Mammary epithelial cell (primary cell): ENCODE measurements at places on chromosomes 11 and 22.

- DNase-seq: no peak
Measured at GRCh38 chr11:96779030-96779429, 389.2 kb downstream of the JRKL start.

DNA sequence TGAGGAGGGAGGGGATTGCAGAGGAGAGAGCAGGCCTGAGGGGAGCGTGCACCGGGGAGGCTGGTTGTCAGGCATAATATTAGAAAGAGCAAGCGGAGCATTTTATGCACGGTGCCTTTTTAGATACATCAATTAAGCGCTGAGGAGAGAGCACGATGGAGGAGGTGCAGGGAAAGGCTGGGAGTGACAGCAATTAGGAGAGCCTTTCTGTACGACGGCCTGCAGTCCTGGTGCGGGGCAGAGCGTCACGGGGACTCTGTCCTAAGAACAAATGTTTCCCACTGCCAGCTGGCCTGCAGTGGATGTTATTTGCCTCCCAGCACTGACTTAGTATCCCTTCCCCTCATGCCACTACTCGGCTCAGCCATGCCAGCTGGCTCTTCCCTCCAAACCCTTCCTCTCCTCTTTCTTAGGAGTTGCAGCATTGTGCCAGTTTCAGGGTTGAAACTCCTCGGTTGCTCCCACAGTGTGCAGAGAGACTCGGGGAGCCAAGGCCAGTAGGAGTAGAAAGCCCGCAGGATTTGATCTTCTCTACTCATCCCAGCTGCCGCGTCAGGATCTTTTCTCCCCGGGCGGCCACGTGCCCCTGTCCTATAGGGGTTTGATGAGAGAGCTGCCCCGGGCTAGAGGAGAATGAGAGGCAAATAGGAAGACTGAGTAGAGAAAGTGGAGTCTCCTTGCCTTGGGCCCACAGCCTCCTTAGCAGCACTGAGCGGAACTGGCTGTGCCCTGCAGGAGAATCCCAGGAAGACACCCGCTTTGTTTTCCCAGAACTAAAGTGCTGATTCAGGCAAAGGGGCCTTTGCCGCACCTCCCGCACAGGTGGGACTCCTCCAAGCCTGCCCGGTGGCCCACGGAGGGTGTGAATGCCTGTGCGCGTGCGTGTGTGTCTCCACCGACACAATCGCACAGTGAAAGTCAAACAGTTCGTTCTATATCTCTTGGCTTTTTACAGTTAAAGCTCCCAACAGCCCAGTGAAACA is 875.3 kb downstream of the NTM start:
- no peak for DNase-seq

GRCh38 chr11:80186692-80187091 is 745.9 kb upstream of the TENM4 start:
- DNase-seq: no peak

GRCh38 chr11:105929084-105929955 is 92.7 kb downstream of the MSANTD4 start:
- DNase-seq: no peak

DNA sequence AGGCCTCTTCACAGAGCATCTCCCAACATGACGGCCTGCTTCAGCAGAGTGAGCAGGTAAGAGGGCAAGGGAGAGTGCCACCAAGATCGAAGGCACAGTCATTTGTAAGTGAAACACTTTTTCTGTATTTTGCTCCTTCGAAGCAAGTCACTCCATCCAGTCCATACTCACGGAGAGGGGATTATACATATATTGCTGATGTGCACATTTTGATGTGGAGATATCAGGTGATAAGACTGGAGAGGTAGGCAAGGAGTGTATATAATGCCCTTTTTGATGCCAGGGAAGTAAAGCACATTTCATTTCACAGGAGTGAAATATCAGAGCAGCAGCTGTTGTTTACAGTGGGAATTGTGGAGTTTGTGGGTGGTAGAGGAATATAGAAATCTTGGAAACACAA is 11.2 kb downstream of the PTS start:
- DNase-seq: no peak

DNA sequence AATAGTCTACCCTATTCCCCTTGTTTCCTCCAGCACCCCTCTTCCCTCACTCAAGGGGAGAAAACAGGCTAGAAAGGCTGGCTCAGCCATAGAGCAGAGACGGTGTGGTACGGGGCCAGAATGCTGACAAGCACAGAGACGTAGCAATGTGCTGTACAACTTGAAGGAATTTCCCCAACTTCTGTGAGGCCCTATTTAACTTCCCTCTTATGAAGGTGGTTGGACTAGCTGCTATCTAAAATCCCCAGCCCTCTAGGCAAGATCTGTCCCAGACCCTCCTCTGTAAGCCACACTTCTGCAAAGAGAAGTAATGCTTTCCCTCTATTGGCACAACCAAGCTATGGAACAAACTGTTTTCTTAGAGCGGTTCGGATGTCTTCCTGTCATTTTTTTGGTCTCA is 37.8 kb downstream of the PLEKHA7 start:
- DNase-seq: no peak

GRCh38 chr11:62245271-62245753 is 3.3 kb downstream of the SCGB1D2 start:
- DNase-seq: peak; percentile 26

DNA sequence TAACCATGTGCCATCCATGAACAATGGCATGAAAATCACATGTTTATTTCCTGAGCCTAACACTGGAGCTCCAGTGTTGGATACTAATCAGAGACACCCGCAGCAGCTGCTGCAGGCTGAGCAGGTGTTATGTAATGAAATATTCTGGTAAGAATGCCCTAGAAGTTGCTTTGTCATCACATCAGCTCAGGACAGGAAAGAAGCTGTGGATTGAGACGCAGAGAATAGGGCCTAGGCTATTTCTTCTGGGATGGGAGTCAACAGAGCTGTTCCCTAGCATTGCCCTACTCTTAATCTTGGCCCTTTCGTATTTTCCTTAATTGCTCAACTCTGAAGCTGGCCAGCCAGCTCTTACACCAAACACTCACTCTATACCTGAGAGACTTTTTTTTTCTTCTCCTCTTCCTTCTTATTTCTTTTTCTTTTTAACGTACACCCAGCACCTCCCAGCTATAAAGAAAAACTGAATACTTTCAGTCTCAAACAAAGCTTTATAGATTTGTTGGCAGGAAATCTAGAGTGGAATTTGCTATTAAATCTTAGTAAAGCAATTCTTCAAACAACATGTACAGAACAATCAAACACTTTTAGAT is 31.9 kb downstream of the RASSF10 start:
- DNase-seq: no peak

GRCh38 chr22:38657045-38657909 is 839 bp downstream of the CBY1 start:
- DNase-seq: peak; percentile 59

DNA sequence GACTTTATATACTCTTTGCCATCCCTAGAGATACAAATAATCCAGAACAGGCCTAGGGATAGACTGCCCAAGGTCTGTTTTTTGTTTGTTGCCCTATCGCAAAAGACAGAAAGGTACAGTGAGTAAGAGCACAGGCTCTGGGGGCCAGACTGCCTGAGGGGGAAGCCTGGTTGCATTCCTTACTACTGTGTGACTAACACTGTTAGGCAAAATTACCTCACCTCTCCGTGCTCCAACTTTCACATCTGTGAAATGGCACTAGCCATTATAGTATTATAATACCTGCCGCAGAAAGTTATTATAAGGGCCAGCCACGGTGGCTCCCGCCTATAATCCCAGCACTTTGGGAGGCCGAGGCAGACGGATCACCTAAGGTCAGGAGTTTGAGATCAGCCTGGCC is 14.5 kb downstream of the SLC35F2 start:
- DNase-seq: peak; percentile 85

- no peak for DNase-seq
Measured at GRCh38 chr11:129721685-129722084, 94.0 kb upstream of the TMEM45B start.

DNA sequence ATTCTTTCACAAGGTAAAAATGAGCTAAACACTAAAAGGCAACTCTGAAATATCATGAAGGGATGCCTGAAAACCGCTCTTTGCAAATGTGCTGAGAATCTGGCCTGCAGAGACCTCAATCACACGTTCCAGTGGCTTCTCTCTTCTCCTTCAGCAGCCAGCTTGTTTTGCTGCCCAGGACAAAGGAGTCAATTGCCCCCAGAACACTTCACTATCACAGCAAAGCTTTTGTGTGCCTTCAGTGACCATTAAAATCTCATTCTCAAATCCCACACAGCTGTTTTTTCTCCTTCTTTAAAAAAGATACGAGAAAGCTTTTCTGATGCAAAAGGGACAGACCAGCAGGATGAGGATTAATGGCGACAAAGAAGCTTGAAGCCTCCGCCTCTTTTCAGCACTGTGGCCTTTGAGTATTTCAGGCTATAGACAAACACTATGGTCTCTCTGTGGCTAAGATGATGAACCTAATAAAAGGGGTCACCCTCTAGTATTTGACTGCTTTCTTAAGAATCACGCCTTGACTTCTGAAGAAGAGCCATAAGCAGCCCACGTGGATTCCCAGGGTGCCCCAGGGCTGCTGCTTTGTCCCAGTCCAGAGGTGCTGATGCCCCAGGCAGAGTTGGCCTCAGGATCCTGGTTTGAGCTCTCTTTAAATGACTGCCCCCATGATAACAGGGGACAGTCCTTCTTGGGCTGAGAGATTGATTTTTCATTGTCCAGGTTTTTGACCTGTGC is 33.4 kb upstream of the NRIP3 start:
- DNase-seq: no peak

DNA sequence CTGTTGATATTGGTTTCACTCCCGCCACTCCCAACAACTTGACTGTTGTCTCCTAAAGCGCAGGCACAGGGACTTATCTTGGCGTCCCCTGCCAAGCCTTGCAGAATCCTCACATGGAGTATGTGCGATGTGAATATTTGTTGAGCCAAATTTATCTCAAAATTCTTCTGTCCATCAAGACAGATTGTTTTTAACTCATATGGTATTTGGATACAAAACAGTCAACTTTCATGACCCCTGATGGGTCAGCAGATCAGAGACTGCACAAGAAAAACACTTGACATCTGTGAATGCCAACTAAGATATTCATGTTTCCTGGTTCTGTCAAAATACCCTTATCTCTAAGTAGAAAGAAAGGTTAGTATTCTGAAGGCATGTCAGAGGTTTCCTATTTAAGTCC is 221.7 kb upstream of the BLID start:
- no peak for DNase-seq

DNA sequence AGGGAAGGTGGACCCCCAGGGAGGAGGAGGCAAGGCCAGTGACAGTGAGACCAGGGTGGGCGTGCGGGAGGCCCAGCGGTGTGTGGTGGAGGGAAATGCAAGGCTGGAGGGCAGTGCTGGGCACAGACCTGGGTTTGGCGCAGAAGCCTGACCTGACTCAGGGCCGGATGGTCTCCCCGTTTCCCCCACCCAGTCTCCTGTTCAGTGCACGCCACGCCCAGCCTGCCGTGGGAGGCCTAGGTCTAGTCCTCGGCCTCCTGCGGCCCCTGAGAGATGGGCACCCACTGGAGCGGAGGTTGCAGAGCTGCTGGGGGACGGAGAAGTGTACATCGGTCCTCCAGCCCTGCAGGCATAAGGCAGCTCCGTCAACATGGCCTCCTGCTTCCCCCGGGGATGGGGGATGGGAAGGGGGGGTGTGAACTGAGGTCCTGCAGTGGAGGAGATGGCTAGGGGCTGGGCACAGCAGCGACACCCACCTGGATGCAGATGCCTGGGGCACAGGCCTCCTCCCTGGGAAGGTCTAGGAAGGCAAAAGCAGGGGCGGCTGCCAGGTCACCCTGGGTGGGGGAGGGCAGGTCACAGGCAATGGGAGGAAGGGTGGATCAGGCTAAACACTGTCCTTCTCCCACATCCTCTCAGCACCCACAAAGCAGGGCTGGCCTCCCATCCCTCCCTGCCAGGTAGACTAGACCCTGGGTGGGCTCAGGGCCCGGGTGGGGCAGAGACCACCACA is 15.9 kb downstream of the IL17REL start:
- DNase-seq: no peak

DNA sequence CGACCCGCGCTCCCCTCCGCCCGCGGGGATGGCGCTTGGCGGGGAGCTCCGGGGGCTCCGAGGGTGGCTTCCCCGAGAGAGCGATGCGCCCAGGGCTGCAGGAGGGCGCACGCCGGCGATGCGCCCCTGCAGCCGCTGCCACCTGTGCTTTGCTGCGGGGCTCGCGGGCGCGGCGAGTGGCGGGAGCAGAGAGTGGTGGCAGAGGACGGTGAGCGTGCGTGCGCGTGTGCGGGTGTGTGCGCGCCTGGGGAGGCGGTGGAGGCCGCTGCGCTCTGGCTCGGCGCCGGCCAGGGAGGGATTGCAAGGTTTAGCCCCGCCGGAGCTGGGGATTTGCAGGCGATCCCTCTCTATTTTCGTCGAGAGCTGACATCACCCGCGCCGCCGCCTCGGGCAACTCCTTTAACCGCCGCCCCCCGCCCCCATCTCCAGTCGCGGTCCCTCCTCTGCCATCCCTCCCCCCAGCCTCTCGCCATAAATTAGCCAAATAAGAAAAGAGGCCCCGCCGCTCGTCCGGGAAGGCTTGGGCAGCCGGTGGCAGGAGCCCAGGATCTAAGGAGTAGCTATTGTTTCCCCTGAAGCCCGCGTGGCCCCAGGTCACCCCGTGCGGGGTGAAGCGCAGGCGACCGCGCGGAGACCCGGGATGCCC is at the start of gene SLC1A2:
Gene SLC1A2 (minus strand): TSS at position 375 of the 646 bp plus-strand sequence. CDS start 592 bp downstream, outside the sequence.
- no peak for DNase-seq

DNA sequence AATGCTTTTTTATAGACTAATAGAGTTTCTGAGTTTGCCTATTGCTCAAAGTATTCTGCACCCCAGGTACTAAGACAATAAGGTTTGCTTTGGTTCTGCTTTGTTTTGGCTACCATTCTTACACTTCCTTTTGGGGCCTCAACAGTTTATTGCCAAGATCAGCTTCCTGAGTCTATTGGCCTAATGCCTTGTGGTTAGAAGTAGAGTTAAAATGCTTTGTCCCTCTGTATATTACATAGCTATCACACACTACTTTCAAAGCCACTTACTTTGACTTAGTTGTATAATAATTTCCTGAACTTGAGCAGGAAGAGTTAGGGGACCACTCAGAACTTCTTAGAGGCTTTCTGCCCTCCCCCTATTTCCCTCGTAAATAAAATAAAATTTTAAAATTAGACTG is 96.5 kb downstream of the DLG2 start:
- DNase-seq: no peak

GRCh38 chr11:69055598-69056516 is 7.1 kb downstream of the TPCN2 start:
- DNase-seq: no peak

GRCh38 chr11:106172386-106172991 is 95.0 kb downstream of the AASDHPPT start:
- DNase-seq: peak; percentile 14

- peak; percentile 41 for DNase-seq
Measured at GRCh38 chr11:9208726-9209501, 56.2 kb downstream of the DENND5A start.

DNA sequence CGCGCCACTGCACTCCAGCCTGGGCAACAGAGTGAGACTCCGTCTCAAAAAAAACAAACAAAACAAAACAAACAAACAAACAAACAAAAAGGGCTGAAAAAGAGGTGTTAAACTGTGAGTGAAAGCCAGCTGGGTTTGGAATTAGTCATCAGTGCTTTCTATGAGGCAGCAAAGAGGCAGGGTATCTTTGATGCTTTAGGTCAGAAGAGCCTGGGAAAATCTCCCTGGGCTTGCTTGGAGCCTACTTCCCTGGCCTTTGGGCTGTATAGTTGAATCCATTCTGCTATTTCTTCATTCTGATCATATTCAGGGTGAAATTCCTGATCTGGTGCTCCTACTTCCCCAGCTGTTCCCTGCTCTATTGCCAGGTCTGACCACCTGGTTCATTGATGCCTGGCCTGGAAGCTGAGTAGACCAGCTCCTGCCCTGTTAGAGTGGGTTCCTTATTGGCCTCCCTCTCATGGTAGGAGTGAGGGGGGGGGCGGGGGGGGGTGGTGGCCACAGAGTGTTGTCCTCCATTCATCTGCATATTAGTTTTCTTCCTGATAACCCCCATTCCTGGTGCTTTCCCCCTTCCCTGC is 65.6 kb downstream of the INSC start:
- no peak for DNase-seq

- no peak for DNase-seq
Measured at GRCh38 chr11:83312430-83312829, 26.3 kb upstream of the CCDC90B start.
